ENCODE measurements at places on chromosomes 6 and 20.

- DNase-seq = no peak
These were observed 77.6 kb downstream of the HIVEP2 start for GRCh38 chr6:142867355-142867801.

DNA sequence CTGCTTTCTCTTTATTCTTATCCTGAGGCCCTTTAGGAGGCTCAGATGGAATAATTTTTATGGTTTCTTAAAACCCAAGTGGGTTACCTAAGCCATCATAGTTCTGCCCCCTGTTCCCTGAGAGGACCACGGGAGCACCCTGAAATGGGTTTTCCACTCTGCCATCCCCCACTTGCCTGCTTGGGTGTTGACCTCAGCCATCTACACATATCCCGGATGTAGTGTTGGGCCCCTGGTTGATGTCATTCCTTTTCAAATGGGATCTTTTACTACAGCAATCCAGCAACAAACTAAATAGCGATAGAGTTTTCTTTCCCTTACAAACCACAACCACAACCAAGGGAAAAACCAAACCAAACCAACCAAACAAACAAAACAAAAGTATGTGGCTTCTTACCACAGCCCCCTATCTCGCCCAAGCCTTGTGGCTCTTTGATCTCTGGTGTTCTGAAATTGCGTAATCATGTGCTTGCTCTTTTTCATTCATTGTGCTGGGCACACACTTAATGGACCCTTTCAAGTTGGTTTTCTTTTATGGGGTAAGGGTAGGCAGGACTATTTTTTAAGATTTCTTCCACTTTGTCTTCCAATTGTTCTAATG, 154.9 kb downstream of the ESR1 start:
- DNase-seq = no peak

GRCh38 chr20:21322083-21322710, 19.1 kb downstream of the XRN2 start:
- no peak for DNase-seq

GRCh38 chr6:116766506-116767176, 1.1 kb upstream of the FAM162B start:
- DNase-seq = no peak

- DNase-seq = no peak
These were observed 161.8 kb downstream of the LRFN2 start for GRCh38 chr6:40425192-40425919.

- no peak for DNase-seq
These were observed 43.9 kb upstream of the GGTLC1 start for GRCh38 chr20:24032400-24032898.

DNA sequence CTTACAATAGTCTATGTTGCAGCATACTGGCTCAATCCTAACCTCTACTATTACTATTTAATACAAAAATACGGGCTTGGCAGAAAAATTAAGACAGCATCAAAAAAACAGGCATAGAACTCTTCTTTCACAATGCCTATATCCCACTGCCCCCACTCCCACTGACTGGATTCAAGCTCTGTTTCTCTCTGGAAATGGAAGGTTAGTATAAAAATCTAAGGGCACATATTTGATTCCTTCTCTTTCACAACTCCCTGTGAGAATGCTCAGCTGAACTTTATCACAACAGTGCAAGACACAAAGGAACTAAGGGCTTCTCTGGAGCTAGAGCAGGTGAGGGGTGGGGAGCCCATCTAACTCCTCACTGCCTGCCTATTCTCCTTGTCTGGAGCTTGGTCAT, 258.4 kb upstream of the FAM83B start:
- DNase-seq = no peak

GRCh38 chr6:98458708-98459107, 375.7 kb upstream of the POU3F2 start:
- DNase-seq = no peak

GRCh38 chr20:32661820-32662528, 11.8 kb downstream of the C20orf203 start:
- no peak for DNase-seq

All from femur (tissue), 1 donor.